ENCODE measurements at places on chromosomes 3 and 15.

GRCh38 chr3:111608383-111608782 is 13.2 kb upstream of the ZBED2 start:
- no peak for DNase-seq

DNA sequence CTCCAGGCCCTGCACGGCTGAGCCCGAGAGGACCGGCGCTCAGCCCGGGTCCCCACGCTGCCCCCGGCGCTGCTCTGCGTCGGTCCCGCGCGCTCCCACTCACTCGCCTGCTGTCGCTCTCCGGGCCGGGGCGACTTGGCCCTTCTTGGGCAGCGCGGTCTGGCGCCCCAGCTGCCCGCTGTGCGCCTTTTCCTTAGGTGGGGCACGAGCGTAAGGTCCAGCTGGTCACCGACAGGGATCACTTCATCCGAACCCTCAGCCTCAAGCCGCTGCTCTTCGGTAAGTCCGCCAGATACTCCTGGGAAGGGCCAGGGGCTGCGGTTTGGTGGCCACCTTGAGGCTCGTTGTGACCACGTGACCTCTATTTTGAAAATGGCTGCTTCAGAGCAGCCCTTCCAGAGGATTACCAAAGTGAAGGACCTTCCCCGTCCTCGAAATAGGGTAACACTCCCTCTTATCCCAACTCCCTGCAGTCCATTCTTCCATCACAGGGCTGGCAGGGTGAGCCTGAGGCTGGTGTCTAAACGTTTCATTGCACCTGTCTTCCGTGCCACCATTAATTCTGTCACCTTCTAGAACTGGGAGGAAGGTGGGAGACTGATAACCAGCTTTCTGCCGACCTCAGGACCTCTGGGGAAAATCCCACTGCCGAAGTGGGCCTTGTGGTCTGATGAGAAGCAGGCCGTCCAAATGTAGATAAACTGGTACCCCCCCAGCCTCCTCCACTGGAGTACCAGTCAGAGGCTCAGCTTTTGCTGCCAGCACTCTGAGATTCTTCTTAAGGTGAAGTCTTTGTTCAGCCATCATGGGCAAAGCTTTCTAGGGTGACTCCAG is 812 bp downstream of the P4HTM start:
- no peak for DNase-seq

GRCh38 chr15:47971637-47972036 is 149.2 kb upstream of the SLC24A5 start:
- DNase-seq: no peak

DNA sequence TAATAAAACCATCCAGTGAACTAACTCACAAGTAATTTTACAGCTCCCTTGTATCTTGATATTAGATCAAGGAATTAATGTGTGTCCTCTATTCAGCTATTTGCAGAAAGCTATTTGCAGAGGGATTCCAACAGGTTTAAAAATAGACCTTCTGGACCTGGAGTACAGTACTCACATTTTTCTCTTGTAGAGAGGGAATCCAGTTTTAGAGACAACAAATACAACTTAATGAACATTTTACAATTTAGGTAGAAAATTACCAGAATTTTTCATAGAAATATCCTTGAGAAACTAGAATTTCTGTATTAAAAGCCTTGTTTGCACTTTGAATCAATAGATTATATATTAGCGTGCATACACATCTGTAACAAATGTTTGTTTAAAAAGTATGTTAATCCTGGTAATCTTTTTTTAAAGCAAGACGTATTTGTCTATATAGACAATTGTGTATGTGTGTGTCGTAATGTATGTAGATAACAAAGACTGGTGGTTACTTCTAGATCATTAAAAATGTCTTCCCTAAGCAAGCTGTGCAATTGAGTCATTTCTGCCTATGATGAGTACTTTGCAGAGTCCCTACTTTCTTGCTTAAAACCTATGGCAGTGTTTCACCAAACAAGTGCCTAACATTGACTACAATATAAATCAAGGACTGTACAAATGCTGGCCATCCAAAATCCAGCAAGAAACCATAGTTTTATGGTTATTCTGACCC is 57.9 kb downstream of the PPP2R3A start:
- no peak for DNase-seq

GRCh38 chr3:155382396-155383042 is 89.0 kb upstream of the STRIT1 start:
- peak; percentile 13 for DNase-seq

- DNase-seq: no peak
These were observed 44.6 kb upstream of the P3H2 start for GRCh38 chr3:190165253-190165652.

DNA sequence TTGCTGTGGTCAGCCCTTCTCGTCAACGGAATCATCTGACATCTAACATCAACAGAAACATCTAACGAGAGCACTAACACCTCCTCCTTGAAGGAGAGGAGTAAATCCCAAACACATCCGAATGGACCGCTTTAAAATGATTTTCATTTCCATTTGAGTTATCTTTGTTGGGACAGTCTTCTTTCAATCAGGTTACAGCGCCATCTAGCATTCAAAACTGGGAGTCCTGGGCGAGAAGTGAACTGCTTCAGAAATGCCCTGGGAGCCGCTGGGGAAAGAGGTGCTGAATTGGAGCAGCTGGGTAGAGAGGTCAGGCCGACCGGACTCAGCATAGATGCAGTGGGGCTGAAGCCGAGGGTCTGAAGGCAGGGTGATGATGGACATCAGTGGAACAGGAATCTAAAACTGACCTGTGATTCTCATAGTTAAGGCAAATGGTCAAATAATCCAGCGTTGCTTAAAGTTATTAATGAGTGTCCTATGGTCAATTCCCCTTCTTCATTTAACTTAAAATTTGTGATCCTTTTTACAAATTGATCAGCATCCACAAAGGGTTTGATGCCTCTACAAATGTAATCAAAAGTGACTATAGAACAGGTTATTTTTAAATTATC is 170.0 kb upstream of the NDN start:
- peak; percentile 26 for DNase-seq

DNA sequence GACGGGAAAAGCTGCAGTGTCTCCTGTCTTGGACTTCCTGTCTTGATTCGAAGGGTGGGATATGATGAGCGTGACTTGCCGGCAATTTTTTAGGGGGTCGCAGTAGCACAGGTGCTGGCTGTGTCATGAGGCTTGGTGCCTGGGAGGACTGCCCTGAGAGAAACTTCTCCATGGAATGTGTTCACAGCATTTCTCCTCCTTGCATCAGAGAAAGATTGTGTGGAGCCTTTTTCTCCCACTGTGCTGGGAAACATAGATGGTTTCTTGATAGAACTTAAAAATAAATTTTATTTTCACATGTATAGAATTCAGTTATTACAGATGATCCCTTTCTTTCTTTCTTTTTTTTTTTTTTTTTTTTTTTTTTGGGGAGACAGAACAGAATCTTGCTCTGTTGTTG is 121.4 kb downstream of the KLHL25 start:
- DNase-seq: no peak

DNA sequence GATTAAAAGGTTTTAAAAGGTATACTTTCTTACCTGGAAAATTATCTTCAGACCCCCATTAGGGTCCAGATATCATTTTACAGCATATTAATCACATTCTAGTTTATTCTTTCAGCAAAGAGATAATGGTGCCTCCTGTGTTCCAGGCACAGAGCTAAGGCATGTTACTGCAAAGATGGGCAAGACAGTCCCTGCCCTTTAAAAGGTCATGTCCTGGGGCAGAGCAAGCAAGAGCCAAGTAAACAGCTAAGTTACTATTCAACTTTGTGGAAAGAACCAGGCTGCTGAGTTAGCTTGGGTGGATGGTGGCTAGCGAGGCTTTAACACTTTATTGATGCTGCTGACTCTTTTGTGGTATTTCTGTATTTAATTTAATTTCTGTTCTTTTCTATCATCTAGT is 75.0 kb downstream of the LRRC28 start:
- DNase-seq: no peak

DNA sequence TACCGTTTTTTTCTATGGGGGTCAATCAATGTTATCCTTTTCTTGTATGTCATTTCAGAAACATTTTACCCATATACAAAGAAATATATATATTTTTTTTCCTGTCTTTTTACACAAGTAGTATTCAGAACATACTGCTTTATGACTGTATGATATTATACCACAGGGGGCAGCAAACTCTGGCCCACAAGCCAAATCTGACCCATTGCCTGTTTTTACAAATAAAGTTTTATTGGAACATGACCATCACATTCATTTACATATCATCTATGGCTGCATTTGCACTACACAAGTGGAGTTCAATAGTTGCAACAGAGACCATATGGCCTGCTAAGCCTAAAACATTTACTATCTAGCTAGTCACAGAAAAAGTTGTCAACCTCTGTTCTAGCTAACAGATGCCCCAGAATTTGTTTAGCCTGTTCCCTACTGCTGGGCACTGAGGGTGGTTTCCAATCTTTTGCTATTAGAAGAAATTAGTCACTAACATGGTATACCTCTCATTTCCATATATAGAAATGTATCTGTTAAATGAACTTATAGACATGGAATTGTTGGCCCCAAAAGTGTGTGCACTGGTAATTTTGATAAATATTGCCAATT is 57.7 kb downstream of the BFSP2 start:
- DNase-seq: no peak

GRCh38 chr15:90838544-90838943 is 29.8 kb upstream of the FURIN start:
- DNase-seq: no peak

DNA sequence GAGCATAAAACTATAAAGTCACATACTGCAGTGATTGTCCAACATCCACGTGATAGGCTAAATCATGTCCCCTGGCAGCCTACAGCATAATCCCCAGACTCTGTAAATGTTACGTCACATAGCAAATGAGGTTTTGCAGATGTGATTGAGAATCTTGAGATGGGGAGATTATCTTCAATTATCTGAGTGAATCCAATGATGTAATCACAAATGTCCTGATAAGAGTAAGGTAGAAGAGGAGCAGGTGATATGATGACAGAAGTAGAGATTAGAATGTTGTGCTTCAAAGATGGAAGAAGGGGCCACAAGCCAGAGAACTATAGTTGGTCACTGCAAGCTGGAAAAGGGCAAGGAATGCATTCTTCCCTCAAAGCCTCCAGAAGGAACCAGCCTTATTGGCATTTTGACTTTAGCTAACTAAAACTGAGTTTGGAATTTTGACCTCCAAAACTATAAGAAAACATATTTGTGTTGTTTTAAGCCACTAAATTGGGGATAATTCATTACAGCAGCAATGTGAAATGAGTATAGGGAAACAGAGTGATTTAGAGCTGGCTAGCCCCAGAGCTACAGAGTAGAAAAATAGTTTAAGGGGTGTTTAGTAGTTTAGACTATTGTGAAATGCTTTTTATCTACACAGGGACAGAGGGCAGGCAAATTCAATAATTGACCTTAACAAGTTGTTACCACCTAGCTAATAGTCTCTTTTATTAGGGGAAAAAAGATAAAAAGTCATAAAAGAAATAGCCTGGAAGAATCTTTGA is 15.2 kb downstream of the SLC2A2 start:
- DNase-seq: no peak

DNA sequence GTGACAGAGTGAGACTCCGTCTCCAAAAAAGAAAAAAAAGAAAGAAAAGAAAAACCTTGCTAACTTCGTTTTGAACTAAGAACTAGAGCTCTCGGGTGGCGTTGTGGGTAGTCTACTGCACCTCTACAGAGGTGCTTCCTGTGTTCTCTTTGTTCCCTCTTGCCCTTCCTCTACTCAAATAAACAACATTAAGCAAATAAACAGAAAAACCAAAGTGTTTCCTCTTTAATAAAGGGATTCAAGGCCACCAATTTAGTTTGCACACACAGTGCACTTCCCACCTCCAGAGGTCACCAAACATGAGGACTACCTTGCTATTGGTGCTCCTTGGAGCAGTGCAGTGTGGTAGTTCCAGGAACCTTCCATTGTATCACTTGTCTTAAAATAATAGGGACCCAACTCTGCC is 354.2 kb upstream of the TBL1XR1 start:
- no peak for DNase-seq

- DNase-seq: no peak
These were observed 27.6 kb upstream of the ATP8B4 start for GRCh38 chr15:50146632-50147031.

DNA sequence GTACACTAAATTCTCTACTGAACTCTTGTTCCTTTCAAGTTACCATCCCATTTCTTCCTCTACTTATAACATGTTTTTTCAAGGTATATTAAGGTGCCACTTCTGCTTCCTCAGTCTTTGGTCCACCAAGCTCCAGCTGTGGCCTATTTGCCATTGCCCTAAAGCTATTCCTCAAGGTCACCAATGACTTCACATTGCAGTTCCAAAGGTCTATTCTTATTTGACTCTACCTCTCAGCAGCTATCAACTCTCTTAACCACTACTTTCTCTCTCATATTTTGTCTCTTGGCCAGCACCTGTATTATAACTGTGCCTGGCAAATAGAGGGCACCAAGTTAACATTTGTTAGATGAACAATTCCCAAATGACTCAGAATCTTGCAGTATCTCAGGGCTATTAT is 354.7 kb downstream of the PLCL2 start:
- DNase-seq: no peak

DNA sequence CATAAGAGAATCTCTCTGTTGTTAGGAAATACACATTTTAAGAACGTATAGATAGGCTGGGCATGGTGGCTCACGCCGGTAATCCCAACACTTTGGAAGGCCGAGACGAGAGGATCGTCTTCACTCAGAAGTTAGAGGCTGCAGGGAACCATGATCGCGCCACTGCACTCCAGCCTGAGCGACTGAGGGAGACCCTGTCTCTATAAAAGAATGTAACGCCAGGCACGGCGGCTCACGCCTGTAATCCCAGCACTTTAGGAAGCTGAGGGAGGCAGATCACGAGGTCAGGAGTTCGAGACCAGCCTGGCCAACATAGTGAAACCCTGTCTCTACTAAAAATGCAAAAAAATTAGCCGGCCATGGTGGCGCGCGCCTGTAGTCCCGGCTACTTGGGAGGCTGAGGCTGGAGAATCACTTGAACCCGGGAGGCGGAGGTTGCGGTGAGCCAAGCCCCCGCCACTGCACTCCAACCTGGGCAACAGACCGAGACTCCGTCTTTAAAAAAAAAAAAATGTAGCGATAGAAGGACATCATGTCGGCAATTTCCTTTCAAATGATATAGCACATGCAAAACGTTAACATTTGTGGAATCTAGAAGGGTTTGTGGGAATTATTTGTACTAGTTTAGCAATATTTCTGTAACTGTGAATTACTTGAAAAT is 730 bp upstream of the RPL14 start:
- DNase-seq: no peak

DNA sequence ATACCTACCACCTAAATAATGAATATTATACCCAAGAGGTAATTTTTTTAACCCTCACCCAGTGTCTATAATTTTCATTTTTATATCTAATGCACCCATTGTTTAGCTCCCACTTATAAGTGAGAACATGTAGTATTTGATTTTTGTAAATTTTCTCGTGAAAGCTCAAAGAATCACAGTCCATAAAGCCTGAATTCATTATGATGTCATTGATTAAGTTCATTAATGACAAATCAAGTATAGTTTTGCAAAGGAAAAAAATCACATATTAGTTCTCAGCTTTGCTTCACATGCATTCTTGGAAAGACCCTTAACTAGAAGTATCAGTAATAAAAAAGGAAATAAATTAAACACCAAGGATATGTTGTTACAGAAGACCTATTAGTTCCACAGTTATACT is 425.3 kb upstream of the UBE2E2 start:
- DNase-seq: no peak
